Activated CD4-positive, alpha-beta T cell treated with anti-CD3 and anti-CD28 coated beads, Interleukin-2, amount 10 ng/mL, durations not matched to agents 7 days and 5 days (primary cell): ENCODE measurements at places on chromosomes 1 and 21. TPM values are rescaled to one million over a fixed set of nuclear protein-coding genes. Genes with fewer than 3 reads are reported as not detected.

Gene INTS7
- 34.8 TPM for total RNA-seq

Gene MKNK1
- 63.3 TPM for total RNA-seq

Gene SLC50A1
- 42.3 TPM for total RNA-seq

Gene MANEAL
- total RNA-seq, result 1.3 TPM

Gene ITGB2
- 500 TPM for total RNA-seq

Gene AQP10
- not detected for total RNA-seq

Gene KMO
- total RNA-seq, result not detected

Gene PHTF1
- total RNA-seq, result 18.7 TPM

Gene FCER1G
- 1.8 TPM for total RNA-seq

Gene NBPF10
- total RNA-seq, result 2.8 TPM

Gene PIK3C2B
- total RNA-seq, result 28.9 TPM

Gene CERS2
- 192 TPM for total RNA-seq

Gene PCP4
- total RNA-seq, result not detected

Gene LRRC52
- not detected for total RNA-seq

Gene LUZP1
- 16.9 TPM for total RNA-seq

Gene HHIPL2
- 0.33 TPM for total RNA-seq

Gene LRRC53
- not detected for total RNA-seq

Gene NFASC
- total RNA-seq, result not detected

Gene HSD3B2
- total RNA-seq, result not detected

Gene BMP8A
- not detected for total RNA-seq

Gene KIRREL1
- total RNA-seq, result not detected

Gene HES2
- total RNA-seq, result 0.21 TPM

Gene TFF2
- not detected for total RNA-seq

Gene RNPC3
- total RNA-seq, result 28.3 TPM

Gene HCRTR1
- not detected for total RNA-seq

Gene ID3
- 62.7 TPM for total RNA-seq

Gene PPFIA4
- total RNA-seq, result 13.7 TPM

Gene TMOD4
- 2.0 TPM for total RNA-seq

Gene CA14
- total RNA-seq, result not detected

Gene HMCN1
- 0.21 TPM for total RNA-seq

Gene SLC19A1
- total RNA-seq, result 43.8 TPM

Gene WDR64
- 0.22 TPM for total RNA-seq

Gene PLA2G2F
- total RNA-seq, result not detected

Gene CCDC185
- total RNA-seq, result not detected

Gene OLFML3
- total RNA-seq, result 0.71 TPM

Gene SAMD11
- not detected for total RNA-seq

Gene C4BPB
- total RNA-seq, result 2.1 TPM

Gene INAVA
- not detected for total RNA-seq

Gene PGBD5
- total RNA-seq, result not detected

Gene HJV
- total RNA-seq, result not detected

Gene FCGR3A
- not detected for total RNA-seq

Gene ST6GALNAC5
- total RNA-seq, result not detected

Gene DBT
- total RNA-seq, result 10.7 TPM

Gene DISP1
- total RNA-seq, result 2.3 TPM

Gene TADA1
- 17.0 TPM for total RNA-seq

Gene ZBTB8B
- total RNA-seq, result not detected

Gene SARS1
- 138 TPM for total RNA-seq

Gene FAM151A
- not detected for total RNA-seq

Gene NPHP4
- total RNA-seq, result 16.1 TPM
